Upper lobe of left lung (tissue), 6 donors: ENCODE measurements at places on chromosomes 1 and 21. TPM values are rescaled to one million over a fixed set of nuclear protein-coding genes. Genes with fewer than 3 reads are reported as not detected.

DNA sequence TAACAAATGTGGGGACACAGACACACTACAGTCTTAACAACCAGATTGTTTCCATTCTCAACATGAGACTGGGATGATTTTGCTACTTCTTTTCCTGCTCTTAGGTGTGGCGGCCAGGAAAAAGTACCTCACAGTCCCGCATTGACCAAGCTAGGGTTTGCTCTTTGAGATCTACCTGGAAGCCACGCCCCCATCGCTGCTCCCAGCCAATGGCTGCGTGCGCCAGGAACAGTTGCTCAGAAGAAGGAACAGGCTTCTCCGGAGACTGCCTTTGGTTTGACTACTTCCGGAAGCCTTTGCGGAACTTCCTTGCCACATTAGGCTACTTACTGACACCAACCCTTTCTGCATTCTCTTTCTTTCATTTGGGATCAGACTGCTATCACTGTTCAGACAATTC is 44.2 kb upstream of the PLD5 start:
- H3K4me1 ChIP-seq: no peaks in the 10 kb centered on the region
- H3K4me3 ChIP-seq: no peak overlapping the region
- H3K27me3 ChIP-seq: no peaks in the 10 kb centered on the region
- DNase-seq: peak; percentile 15

DNA sequence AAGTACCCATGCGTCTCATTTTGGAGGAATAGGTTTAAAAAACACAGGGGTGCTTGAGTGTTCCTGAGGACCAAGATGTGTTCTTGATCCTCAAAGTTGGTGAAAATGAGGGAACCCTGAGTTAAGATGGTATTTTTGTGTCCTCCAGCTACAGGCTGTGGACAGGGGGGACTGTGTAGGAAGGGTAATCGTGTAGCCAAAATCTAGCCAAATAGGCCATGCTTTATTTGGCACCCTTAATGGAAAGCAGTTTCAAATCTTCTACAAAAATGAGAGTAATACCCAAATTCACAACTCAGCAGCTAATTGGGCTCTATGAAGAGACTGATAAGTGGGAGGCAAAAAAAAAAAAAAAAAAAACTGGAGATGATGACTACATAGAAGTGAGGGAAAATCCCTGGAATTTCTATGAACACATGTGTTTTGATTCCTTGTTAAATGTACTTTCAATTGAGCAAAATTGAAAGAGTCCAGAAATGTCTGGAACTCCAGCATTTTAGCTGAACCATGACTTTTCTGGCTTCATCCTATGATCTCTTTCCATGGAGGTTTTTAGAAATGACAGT is 470 bp downstream of the HSD11B1 start:
- no peaks in the 10 kb centered on the region for H3K27me3 ChIP-seq
- no peaks in the 10 kb centered on the region for H3K4me1 ChIP-seq
- H3K27ac ChIP-seq: no peak overlapping the region
- H3K4me3 ChIP-seq: no peak overlapping the region

DNA sequence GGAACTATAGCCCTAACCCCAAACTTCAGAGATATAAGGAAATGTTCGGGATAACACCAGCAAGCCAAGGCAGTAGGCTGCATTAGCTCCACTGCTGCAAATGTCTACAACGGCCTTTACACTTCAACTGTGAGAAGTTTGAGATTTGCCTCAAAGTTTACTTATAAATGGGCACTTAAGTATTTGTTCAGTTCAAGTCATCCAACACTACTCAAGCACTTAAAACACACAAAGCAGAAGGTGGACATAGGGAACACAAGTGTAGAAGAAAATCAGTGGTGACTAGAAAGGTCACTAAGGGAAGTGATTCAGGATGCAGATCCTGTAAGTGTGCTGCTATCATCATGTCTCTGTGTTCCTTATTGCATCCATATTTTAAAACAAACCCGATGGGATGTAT is 220.6 kb downstream of the SLC45A1 start:
- no peak overlapping the region for H3K27ac ChIP-seq
- no peak for DNase-seq

DNA sequence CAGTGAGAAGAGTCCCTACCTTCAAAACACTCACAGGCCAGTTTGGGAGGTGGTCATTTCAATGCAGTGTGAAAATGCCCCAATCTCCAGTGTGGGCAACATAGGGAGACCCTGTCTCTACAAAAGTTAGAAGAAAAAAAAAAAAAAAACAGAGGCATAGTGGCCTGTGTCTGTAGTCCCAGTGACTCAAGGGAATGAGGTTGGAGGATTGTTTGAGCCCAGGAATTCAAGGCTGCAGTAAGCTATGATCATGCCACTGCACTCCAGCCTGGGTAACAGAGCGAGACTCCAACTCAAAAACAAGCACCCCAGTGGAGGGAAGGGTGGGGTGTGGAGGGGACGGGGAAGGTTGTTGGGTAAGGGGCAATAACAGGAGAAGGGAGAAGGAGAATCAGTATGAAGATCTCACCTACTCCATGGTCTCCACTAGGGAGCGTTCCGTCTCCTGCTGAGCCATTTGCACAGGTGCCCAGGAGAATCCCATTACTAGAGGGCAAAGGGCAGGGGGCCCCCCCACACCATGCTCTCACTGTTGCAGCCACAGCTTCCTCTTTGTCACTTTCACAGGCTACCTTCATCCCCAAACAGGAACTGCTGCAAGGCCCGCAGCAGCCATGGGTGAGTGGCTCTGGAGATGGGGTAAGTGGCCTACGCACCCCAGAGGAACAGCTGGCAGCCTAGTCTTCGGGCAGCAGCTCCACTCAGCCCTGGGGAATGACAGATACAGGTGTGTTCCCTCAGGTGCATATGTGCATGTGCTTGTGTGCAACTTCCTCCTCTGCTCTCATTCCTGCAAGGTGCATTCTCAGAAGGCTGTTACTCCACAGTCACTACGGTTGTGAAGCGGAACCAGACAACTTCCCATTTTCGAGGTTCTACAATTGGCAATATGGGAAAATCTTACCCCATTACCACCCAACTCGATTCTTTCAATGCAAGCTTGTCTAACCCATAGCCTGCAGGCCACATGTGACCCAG is 87.9 kb upstream of the LYST start:
- peaks cover 7% of the 10 kb centered on the region for H3K4me1 ChIP-seq
- H3K27ac ChIP-seq: peak overlapping the region; percentile 44
- H3K36me3 ChIP-seq: no peaks in the 10 kb centered on the region
- no peak overlapping the region for H3K4me3 ChIP-seq
- peak; percentile 70 for DNase-seq

GRCh38 chr1:19940486-19941205 is 17.2 kb upstream of the PLA2G2E start:
- no peak overlapping the region for H3K27ac ChIP-seq
- no peaks in the 10 kb centered on the region for H3K4me1 ChIP-seq
- no peak overlapping the region for H3K4me3 ChIP-seq
- no peaks in the 10 kb centered on the region for H3K36me3 ChIP-seq
- no peak for DNase-seq

DNA sequence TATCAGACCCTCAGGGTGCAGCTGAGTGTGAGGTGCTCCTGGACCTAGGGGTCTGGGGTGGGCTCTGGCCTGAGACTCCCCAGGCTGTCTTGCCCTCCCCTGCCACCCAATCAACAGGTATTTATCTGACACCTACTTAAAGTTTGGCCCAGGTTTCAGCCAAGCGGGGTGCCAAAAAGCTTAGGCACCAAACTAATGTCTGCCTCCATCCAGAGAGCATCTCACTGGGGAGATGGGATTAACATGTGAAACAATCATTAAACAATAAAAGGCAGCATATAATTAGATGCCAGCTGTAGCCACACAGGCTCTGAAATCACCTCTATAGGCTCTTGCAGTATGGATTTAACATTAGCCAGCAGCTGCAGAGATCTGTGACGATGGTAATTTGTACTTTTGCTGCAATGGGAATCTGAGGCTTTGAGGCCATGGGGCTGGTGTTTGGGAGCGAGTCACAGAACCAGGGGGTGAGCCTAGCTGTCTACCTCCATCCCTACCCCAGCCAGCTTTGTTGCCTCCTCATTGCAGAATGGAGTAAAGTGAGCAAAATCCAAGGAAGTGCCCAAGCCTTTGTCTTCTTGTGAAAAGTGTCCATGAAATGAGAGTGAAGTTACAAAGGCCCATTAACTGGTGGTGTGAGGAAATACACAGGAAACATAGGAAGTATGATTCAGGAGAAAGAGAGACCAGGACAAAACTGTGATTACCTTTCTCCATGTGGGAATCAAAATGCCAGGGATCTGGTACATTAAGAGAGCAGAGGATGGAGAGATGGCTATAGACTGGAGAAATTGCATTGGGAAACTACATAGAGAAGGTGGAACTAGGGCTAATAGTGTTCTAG is 36.1 kb downstream of the EIF2D start:
- H3K4me3 ChIP-seq: no peak overlapping the region
- H3K4me1 ChIP-seq: peaks cover 76% of the 10 kb centered on the region
- no peaks in the 10 kb centered on the region for H3K27me3 ChIP-seq

Gene KRTAP12-2
- not detected for total RNA-seq

Gene CA6
- total RNA-seq: not detected
